ENCODE measurements at places on chromosomes 12 and 14.
A peak's percentile ranks its signal among the peaks of the same experiment; 100 is the strongest.

DNA sequence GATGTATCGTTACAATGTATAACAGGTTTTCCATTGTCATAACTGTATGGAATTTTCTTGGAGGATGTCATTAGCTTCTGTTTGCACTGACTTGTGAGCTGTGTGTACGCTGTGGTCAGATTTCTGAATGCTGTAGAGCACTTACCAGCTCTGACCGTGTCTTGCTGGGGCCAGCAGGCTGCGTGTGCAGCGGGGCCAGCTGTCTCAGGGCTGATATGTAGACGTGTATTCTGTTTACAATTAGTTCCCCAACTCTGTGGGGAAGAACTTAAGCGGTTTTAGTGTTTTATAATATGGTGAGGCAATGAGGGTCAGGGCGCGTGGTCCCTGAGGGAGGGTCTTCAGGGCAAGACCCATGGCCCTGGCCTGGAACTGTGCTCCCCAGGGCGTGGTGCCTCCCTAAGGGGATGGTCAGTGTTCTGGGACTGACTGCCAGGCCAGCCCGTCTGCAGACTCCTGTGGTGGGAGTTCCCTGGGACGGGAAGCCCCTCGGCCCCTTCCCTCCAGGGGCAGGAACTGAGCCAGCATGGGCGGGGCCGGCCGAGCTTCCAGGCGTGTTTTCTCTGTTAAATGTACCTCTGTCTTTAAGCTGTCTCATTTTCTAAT lies 18.7 kb downstream of the XRCC3 start:
- DNase-seq = no peak

GRCh38 chr12:132145334-132145733 lies 1.1 kb downstream of the NOC4L start:
- DNase-seq = no peak

DNA sequence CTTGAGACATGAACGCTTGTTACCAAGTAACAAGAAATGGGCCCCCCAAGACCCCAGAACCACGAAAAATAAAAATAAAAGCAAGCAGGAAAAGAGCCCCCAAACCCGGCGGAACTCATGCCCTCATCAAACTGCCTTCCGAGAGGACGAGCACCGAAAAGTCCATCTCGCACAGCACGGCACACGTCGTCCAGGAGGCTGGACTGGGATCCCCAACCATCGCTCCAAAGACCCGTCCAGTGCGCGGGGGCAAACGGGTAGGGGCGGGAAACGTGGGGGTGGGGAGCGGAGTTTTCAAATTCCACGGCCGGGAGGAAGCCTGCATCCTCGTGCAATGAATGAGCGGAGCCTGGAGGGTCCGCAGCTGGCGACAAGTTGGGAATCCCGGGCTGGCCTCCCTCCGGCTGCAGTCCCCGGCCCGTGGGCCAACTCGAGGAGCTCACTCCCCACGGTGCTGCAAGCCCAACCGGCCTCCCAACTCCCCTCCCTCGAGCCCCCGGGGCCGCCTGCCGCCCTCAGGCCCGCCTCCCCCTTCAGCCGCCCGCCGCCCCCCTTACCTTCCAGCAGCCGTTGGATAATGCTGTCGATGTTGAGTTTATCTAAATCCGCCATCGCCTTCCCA lies 484 bp downstream of the PPP1CC start:
- DNase-seq = no peak

- DNase-seq = no peak
Measured at GRCh38 chr12:10537721-10538120, 32.0 kb downstream of the EIF2S3B start.

- no peak for DNase-seq
Measured at GRCh38 chr12:47754126-47754525, 4.6 kb downstream of the RAPGEF3 start.

GRCh38 chr12:68416826-68417225 lies 84.7 kb upstream of the MDM1 start:
- DNase-seq = no peak

- DNase-seq = no peak
Measured at GRCh38 chr14:28303248-28303647, 463.3 kb upstream of the FOXG1 start.

DNA sequence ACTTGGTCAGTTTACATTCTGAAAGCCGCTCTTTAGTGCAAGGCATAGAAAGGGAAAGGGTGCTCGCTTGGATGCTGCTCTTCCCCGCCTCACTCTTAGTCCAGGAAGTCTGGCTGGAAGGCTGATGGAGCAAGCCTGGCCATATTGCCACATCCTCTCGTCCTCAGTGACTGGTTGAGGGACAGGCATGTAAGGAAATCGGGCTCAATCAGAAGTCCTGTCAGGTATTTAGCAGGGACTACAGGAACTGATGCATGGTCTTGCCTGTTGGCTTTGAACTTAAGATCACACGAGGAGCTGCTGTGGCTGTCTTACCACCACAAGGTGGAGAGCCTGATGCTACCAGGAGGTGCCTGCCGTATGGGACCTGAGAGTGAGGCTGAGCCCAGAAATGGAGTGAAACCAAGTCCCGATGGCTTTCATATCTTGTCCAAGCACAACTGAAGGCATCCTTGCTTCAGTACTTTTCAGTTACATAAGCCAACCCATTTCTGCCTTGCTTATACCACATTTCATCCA lies 10.7 kb upstream of the C12orf75 start:
- no peak for DNase-seq

GRCh38 chr14:68781161-68782021 lies 11.5 kb downstream of the ZFP36L1 start:
- no peak for DNase-seq

GRCh38 chr14:65052832-65053231 lies 49.5 kb downstream of the MAX start:
- DNase-seq = no peak

DNA sequence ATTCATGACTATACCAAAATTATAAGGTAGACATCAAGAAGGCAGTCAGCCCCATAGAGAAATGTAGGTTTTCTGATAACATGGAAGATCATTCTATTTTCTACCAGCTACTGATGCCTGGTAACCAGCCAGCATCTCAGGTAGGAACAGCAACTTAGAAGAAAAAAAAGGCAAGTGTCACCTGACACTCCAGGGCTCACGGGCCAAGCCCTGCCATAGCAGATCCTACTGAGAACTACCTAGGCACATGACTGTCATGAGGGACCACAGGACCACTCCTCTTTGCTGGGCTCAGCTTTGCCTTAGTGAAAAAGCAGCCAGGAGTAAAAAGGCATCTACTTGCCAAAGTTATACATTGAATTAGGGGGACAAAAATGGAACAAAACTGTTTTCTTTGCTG lies 33.4 kb downstream of the CORO1C start:
- DNase-seq = no peak

GRCh38 chr12:6110006-6110405 lies 14.5 kb downstream of the VWF start:
- no peak for DNase-seq

DNA sequence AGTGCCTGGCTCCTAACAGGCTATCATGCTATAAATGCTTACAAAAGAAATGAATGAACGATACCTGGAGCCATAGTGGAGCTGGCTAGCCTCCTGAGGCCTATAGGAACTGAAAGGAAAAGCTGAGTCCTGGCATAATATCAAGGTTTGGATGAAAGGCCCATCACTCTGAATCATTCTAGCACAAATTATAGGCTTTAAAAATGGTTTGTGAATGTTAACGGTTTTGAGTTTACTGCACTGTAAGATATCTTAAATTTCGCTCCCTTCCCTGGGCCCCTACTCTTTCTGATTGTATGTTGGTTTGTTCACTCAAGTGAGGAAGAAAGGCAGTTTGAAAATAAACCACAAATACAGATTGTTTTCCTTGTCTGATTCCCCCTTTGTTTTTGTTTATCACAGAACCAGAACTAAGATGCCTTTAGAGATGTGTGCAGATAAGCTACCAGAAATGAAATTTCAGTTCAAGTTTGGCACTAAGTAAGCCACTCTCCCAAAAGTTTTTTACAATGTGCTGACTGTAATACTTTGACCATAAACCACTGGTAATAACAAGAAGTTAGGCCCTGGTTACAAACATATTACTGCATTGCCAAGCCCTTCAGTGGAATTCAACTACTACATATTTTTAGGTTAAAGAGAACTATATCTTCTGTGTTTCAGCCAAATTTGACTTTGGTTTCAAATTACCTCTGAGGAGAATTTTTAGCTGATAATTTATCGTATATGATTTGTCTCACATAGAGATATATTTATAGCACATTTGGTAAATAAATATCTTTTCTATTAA lies 89.5 kb downstream of the ALX1 start:
- no peak for DNase-seq

DNA sequence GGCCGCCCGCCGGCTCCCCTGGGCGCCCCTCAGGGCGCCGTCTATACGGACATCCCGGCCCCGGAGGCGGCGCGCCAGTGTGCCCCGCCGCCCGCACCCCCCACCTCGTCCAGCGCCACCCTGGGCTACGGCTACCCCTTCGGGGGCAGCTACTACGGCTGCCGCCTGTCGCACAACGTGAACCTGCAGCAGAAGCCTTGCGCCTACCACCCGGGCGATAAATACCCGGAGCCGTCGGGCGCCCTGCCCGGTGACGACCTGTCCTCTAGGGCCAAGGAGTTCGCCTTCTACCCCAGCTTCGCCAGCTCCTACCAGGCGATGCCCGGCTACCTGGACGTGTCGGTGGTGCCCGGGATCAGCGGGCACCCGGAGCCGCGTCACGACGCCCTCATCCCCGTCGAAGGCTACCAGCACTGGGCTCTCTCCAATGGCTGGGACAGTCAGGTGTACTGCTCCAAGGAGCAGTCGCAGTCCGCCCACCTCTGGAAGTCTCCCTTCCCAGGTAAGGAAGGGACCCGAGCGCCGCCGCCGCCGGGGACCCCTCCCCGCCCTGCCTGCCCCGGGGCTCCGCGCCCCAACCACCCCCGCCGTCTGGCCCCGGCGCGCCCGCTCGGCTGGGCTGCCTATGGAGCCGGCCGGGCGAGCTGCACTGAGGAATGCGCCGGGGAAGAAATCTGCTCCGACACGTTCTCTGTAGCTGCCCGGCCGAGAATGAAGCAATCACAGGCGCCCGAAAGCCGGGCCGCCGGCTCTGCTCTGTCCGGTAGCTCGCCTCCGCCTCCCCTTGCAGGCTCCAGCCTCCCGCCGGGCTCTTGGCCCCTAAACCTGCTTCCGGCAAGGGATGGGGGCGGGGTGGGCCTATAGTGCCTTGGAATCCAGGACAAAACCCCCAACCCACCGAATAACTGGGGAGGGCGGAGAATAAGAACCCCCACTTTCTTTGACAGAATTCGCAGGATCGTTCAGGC lies 794 bp downstream of the HOXC13 start:
- DNase-seq = no peak

DNA sequence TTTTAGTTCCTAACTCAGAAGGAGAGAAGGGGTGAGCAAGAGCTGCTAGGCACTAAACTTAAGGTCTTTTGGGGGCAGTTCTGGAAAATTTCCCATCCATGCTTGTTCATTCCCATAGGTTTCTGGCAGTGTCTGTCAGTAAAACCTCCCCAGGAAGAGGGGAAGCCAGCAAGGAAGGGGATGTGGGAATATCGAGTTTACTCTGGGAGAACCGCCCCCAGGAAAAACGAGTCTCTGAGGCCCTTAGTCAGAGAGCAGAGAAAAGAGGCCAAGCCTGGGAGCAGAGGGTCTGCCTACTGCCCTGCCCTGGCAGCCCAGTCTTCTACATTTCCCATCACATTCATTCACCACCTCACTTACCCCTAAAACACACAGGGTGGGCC lies 55.9 kb downstream of the TMCC3 start:
- no peak for DNase-seq

- no peak for DNase-seq
Measured at GRCh38 chr14:55747186-55747585, 167.2 kb downstream of the KTN1 start.

- peak; percentile 40 for DNase-seq
Measured at GRCh38 chr12:54404061-54405004, 14.7 kb downstream of the ITGA5 start.

- no peak for DNase-seq
Measured at GRCh38 chr12:123897221-123897620, 75.4 kb downstream of the CCDC92 start.

DNA sequence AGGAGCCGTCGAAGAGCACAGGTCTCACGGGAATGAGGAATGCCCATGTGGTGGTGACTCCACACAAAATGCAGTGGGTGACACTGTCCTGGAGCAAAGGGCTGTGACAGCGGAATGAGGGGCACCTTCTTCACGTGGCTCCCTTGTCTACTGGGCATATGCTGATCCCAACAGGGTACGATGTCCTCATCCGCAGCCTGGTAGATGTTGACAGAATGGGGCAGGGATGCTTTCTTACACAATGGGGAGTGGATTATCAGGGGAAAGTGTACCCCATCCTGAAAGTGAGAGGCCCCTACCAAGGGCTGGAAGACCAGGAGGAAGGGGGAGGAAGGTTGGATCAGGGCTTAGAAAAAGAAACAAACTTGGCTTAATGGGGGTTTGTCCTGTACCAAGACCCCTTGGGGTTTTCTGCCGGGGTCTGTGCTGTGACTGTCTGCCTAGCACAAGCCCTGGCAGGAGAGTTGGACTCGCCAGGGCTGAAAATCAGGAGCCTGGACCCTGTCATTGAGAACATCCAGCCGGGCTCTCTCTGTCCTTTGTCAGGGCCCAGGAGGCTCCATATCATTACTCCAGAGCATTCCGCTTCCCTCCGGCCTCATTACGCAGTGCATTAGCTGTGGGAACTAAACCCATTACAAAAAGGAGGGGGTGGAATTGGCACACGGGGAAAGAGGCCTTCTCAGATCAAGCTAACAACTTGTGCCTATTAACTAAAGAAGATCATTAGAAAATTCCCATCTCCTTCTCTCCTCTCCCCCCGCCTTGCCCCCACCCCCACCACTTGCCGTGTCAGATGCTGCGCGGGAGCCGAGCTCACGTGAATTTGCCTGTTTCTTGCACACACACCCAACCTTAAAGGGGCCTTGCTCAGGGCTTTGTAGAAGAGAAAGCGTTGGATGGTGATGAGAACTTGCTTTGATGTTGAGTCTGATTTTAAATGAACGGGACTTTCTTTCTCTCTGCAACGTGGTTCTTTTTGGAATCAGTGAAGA lies 171.8 kb upstream of the PARP11 start:
- DNase-seq = no peak

- no peak for DNase-seq
Measured at GRCh38 chr14:67736771-67737170, 35.1 kb downstream of the RDH12 start.

GRCh38 chr12:6082613-6083012 lies 41.9 kb downstream of the VWF start:
- no peak for DNase-seq

- no peak for DNase-seq
Measured at GRCh38 chr14:55454264-55455002, 14.0 kb upstream of the TBPL2 start.

DNA sequence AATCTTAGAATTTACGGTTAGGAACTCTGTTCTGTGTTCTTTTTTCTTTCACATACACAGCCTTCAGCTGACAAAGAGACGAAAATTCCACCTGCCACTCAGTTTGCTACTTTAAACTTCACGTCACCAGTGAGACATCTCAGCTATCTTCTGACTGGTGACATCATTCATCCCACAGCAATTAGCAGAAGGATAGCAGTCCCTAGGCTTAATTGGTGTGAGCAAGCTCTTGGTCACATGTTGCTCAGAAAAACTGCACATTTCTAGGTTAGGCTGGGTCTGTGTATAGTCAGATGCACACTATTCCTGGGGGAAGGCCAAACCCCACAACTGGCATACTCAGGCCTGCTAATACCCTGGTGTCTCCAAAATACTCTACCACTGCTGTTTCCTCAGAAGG lies 23.9 kb downstream of the SLC7A7 start:
- DNase-seq = no peak

GRCh38 chr12:128823216-128823915 lies 392 bp downstream of the SLC15A4 start:
- DNase-seq = no peak

- no peak for DNase-seq
Measured at GRCh38 chr14:61420326-61420725, 98.9 kb downstream of the PRKCH start.

All from stimulated activated CD4-positive, alpha-beta T cell treated with anti-CD3 and anti-CD28 coated beads, Interleukin-15, amount 100 ng/mL, for 1 hour (primary cell).